Dermis blood vessel endothelial cell (primary cell): ENCODE measurements at places on chromosomes 7 and 10.

DNA sequence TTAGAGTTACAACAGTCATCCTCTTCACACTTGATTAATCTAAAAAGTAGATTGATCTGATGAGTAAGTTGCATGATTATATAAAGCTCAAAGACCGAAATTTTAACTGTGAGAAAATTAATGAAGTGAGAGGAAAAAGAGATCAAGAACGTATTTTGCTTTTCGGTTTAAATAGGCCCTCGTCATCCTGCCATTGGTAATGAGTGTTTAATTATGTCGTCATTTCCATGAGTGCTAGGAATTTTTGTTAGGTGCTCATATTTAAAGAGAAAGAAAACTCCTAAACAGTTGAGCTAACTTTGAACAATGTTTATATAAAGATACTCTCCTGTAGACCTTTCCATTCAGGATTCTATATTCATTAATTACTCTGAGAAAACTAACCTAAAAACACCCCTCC, 159.4 kb downstream of the TPK1 start:
- DNase-seq: no peak

DNA sequence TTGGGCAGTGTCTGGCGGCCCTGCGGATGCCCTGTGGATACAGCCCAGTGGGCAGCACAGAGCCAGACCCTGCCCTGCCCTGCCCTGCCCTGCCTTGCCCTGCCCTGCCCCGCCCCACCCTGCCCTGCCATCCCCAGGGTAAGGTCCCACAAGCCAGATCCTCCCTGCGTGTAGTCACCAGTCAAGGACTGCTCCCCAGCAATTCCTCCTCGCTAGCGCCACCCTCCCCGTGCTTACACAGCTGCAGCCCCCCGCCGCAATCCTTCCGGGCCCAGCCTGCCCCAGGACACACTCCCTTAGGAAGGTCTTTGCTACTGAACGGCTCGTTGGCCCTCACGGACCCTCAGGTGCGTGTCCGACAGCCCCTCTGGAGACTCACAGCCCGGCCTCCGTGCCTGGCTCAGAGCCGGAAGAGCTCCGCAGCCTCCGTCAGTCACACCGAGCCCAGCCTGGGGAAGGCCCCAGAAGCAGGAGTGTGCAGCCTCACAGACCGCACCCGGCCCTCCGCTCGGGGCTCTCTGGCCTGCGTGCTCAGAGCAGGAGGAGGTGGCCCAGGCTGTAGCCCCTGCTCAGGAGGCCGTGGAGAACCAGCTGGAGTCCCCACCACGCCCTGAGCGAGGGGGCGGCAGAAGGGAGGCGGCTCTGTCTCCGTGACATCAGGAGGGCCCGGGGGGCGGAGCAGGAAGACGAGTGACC, 68.3 kb downstream of the PWWP2B start:
- no peak for DNase-seq

DNA sequence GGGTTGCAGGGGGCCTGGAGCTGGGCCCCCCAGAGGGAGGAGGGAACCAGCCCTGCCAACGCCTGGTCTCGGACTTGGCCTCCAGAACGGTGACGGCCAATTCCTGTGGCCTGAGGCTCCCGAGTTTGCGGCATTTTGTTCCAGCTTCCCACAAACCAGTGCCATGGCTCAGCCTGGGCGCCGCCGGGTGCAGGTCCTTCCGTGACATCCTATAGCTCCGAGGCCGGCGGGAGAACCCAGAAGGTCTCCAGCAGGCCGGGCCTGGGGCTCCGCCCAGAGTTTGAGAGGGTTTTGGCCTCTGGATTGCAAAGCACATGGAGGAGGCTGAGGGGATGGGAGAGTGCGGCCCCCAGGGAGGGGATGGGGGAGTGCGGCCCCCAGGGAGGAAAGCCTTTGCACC, 92.6 kb downstream of the UNCX start:
- no peak for DNase-seq

DNA sequence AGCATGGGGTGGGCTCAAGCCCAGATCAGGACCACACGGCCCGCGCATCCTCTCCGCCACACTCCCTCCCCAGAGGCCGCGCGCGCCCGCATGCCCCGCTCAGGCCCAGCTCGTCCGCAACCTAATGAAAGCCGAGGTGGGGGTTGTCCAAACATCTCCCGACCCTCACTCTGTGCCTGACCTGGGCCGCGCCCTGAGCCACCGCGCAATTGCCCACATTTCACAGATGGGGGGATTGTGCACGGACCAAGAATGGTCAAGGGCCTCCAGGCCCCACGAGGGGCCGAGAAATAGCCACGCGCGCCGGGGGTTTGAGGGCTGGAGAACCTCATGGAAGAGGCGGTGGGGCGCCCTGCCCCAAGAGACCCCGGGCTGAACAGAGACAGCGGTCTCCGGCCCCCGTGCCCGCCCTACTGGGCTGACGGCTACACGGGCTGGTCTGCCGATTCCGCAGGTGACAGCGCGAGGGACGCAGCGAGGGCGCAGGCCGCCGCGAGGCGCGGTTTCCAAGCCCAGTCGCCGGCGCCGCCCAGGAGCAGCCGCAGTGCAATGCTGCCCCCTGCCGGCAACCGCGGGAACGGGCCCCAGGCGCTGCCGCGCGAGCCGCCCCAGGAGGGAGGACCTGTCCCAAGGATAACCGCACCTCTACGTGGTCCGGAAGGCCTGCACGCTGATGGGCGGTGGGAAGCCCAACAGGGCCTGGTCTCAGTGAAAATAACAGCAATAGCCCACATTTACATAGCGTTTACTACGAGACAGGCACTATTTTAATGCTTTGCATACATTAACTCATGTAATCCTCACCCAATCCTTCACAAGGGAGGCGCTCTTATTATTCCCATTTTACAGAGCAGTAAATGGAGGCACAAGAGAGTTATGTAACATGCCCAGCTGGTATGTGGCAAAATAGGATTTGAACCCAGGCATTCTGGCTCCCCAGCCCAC, 10.5 kb upstream of the GRID1 start:
- peak; percentile 74 for DNase-seq

DNA sequence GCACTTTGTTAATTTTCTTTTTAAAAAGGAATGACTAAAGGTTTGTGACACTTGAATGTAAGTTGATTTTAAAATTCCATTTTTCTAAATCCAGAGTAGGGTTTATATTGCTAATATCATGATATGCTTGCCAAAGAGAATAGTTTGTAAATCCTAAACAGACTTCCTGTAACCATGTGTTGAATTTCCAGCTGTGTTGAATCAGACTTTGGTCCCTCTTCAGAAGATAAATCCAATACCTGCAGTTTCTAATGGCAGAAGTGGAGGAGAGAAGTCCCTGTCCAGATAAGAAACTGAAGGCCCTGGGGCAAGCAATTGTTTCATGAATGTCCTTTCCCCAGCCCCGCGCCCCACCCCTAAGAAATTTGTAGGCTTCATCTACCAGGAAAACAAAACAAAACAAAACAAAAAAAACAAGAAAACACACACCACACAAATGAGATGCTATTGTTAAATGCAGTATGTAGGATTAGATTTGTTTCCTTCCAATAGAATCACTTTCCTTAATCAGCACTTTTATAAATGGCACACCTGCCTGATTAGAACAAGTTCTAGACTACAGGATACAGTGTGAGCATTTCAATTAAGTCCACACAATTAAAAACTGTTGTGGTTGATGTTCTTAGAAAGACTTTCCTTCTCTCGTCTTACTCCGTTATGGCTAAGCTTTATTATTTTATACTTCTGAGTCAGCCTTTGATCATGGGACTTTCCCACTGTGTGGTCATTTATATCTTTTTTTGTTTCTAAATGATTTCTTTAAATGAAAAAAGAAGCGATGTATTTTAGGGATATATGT, 122.8 kb downstream of the KAT6B start:
- no peak for DNase-seq

DNA sequence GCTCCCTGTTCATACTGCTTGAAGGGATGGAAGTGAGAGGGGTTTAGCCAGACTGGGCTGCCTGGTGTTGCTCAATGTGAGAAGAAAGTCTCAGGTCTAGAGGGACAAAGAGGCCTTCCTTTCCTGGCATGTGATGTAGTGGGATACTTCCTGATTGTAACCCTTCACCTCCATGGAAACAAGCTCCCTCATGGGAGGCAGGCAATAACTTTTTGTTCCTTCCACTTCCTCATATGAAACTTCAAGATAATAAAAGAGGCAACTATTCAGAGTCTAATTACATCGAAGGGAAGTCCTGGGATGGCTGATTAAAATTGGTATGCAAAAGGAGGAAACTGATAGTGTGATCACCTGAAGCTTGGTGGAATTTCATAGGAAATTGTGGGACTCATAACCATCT, 84.1 kb upstream of the ETV1 start:
- no peak for DNase-seq

GRCh38 chr7:45938626-45939302, 17.7 kb upstream of the IGFBP3 start:
- no peak for DNase-seq

DNA sequence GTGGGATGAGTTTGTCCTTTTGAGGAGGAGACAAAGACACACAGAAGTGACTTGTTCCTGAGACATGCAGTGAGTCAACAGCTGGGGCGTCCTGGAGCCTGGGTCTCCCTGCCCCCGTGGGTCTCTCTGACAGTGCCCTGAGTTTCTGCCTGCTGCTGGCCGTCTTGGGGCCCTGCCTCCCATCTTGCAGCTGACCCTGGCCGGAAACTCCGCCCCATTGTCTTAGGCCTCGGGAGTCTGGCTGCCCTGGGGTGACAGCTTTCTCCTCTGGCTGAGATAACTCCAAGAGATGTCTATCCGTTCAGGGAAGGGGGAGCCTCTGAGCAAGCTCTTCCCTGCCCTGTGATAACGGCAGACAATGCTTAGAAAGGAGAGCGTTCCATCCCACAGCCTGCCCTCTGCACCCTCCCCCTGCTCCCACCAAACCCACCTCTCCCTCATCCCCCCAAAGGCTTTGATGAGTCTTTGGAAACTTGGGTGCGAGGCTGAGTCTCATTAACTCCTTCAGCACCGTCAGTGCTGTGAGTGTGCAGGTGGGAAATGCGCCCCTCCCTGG, 69.5 kb upstream of the PODXL start:
- DNase-seq: peak; percentile 85

GRCh38 chr10:8454357-8454756, 399.9 kb downstream of the GATA3 start:
- no peak for DNase-seq

DNA sequence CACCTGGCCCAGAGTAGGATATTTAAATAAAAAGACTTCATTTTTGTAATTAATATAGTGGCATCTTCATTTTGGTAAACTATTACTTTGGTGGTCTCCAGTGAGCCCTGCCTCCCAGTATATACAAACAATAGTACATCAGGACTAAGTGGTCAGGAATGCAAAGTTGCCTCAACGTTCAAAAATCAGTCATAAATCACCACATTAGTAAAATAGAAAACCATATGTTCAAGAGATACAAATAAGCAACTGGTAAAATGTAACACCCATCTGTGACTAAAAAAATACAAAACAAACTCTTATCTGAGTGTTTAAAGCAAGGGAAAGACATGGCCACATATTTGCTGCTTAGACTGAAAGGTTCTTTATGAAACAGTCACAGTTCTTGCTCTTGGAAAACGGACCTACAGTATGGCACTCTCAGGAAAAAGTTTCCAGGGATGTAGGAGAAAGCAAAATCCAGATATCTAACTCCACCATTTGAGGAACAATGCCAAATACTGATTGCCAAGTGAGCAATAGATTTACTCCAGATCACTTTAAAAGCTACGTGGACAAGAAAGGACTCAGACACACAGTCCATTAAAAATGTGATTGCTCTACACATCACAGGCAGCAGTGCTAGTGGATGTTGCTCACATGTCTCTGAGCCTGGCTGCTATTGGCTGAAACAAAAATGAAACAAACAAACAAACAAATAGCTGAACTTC, 15.1 kb upstream of the RHOBTB1 start:
- DNase-seq: no peak

GRCh38 chr10:21368728-21369425, 156.6 kb downstream of the SKIDA1 start:
- peak; percentile 60 for DNase-seq

DNA sequence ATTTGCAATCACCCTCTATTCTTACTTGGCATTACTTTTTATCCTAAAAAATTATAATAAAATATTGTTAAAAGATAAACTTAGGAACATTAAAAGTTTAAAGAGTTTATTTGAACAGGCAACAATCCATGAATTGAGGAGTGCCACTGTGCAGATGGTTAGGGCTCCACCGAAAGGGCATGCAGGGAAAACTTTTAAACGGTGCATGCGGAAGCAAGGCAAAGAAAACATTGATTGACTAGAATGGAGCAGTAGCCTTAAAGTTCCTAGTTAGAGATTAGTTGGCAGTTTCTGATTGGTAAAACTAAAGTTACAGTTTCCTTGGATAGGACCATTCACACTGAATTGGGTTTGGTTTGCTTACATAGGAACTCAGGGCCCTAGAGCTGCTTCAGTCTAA, 17.3 kb downstream of the CC2D2B start:
- no peak for DNase-seq

- peak; percentile 40 for DNase-seq
Observed at GRCh38 chr10:3067118-3067858, at the start of gene PFKP. Gene PFKP (plus strand): TSS chr10:3067548. CDS start chr10:3067596, 48 bp downstream.

DNA sequence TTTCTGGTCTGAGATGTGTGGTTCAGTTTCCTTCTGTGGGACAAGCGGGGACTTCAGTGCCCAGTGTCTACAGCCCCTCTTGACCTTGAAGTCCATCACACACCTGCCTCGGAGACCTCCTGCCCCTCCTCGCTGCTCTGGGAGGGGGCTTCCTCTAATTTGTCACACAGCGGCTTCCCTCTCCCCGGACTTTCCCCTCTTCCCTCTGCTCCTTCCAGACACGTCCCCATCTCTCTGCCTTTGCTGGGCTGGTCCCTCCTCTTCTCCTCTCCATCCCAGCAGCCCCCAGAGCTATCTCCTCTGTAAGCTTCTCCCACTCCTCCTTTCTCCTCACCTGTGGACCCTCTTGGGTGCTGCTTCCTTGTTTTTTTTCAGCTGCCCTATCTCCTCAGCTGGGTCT, 122.2 kb upstream of the SORCS3 start:
- no peak for DNase-seq

GRCh38 chr10:49653273-49653929, 26.1 kb upstream of the C10orf53 start:
- no peak for DNase-seq

- no peak for DNase-seq
Observed at GRCh38 chr10:18313626-18314025, 173.4 kb downstream of the CACNB2 start.

GRCh38 chr7:142301299-142301698, 43.4 kb upstream of the PRSS58 start:
- DNase-seq: no peak
